Stimulated activated CD8-positive, alpha-beta memory T cell treated with anti-CD3 and anti-CD28 coated beads, Interleukin-15, amount 100 ng/mL, for 1 hour (primary cell): ENCODE measurements at places on chromosomes 7 and 10.

DNA sequence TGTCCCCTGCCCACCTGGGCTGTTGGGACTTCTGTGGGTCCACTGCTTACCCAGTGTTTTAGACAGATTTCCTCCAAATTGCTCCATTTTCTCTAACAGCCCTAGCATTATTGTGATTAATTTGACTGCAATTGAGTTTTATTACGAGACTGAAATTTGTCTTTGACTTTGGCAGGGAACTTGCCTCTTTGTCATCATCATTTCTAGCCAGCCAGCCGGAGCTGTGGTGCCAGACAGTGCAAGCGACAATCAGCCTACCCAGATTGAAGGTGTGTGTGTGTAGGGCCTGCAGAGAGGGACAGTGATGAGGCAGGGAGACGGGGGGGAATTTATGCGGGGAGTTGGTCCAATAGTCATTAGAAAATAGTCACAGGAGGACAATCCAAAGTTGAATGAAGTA lies 743.0 kb downstream of the NRG3 start:
- DNase-seq: no peak

DNA sequence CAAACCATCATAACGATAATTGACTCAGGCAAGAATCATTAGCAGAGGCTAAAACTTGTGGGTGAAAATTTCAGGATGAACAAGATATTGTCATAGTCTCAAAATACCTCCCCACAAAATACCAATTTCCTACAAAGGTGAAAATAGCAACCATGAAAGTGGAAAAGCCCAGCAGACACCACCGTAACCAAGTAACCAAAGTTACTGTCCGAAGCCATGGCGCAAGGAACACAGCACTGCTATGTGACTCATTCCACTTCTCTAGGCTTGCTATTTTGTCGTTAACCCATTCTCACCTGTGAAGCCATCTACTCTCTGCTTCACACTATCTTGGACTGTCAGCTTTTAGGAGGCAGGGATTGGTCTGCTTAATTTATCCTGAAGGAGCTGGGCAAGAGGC lies 113.8 kb upstream of the CACUL1 start:
- no peak for DNase-seq

DNA sequence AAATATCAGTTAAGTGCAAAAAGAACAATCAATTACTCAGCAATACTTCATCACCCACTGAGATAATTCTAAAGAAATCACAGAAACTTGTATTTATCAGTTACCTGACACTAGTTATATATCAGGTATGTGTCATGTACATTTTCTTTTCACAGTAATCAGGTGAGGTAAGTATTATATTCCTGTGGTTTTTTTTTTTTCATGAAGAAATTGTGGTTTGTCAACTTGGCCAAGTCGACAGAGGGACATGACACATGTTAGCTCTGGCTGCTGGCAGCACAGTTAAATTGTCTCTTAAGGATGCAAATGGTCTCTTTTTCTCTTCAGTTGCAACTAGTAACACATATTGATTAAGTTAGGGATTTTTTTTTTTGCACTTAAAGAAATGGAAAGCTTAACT lies 13.7 kb upstream of the GPR141 start:
- no peak for DNase-seq

DNA sequence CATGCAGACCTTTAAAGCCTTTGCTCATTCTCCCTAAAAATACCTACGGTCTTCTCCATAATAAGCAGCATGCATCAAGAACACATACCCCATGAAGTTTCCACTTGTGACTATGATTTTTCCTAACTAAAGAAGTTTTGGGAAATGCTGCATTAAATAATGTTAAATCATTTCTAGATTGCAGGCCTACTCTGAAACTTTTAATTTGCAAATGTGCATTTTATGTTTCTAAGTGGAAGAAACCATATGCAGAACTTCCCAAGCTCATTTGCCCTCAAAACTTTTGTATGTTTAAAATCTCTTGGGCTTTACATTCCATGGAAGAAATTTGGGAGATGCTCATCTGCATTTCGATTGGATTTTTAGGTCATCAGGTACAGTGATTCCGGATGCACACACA lies 63.6 kb downstream of the ITGB8 start:
- DNase-seq: no peak

DNA sequence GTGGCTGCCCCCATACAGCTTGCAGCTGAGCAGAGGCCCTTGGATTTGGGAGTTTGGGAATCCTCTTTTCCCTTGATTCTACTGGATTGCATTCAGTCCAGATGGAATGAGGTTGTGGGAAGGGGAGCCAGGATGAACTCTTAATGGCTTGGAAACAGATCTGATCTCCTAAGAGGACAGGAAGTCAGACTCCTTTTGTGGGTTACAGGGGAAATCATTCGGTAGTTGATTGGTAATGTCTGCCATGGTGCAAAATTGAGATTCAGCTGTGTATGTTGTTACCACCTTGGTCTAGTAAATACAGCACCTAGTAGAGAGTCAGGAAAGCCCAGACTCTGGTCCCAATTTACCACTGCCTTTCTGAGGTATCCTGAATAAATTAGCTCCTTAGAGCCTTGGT lies 144.2 kb upstream of the TNRC18 start:
- no peak for DNase-seq

- no peak for DNase-seq
Measured at GRCh38 chr7:121447243-121447910, 51.3 kb upstream of the FAM3C start.

DNA sequence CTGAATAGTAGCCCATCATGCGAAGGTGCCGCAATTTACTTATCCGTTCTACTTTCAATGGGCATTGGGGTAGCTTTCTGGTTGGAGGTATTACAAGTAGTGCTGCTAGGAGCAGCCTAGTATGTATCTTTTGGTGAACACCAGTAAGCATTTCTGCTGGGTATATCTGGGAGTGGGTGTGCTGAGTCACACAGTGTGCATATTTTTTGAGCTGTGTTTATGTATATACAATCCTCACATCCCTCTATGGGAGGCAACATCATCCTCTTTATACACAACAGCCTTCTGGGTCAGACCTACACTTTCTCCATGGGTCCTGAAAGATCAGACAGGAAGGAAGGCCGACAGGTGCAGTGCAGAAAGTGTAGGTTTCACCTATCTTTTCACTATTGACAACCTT lies 36.3 kb downstream of the PYROXD2 start:
- no peak for DNase-seq

GRCh38 chr7:115032715-115033703 lies 111.1 kb downstream of the MDFIC start:
- no peak for DNase-seq

DNA sequence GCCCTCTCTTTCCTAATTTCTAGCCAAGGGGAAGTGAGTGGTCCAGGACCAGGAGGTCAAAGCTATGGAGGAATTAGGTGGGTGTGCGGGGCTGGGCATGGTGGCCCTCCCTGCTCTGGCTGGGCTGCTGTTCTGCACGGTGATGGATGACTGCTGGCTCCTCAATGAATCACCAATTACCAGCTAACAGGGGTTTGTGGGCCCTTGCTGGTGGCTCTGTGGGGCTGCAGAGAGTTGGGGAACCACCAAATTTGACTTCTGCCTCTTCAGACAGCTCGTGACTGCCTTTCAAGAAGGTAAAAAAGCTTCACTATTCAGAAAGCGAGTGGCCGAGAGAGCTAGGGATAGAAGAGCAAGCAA lies 35.0 kb upstream of the HABP2 start:
- DNase-seq: no peak

- no peak for DNase-seq
Measured at GRCh38 chr10:58362027-58362789, 23.0 kb upstream of the TFAM start.

DNA sequence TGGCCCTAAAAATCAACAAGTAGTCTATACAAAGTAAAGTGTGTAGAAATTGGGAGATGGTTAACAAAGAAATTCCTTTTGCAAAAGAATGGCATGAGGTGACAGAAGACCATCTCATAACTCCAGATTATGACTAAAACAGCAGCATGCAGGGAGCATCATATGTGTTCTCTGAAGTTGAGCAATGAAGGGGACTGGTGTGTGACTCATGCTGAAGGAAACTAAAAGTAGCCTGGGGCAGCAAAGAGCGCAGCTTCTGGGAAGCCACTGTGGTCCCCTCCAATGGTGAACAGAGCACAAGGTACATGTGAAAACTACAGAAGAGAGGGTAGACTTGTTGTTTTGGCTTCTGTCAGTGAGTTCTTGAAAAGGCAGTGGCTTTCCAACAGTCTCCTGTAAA lies 133.4 kb downstream of the MACC1 start:
- DNase-seq: no peak

DNA sequence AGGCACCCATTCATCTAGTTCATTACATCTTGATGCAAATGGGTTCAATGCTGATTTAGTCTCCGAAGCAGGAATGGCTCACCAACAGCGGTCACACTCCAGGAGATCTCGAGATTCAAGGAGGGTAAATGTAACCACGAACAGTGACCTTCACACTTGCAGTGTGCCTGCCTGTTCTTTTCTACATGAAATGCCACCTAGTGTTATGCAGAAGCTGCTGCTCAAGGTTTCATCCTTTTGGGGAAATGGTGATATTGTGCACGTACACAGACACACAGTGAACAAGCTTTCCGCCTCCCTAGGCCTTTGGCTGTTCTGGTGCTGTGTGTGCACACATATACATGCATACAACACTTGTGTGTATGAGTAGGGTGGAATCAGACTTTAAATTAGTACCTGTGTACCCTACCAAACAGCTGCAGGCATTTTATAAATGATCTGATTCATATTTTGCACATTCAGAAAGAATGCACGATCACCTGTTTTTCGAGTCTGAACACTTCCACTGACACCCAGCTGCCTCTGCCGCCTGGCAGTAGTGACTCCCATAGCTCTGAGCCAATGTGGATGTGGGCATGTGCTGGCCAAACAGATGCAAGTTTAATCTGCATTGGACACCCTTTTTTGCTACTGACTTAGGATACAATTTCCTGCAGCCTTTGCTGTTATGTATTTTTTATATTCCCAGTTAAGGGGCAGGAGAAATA lies 100.5 kb downstream of the TACC2 start:
- DNase-seq: no peak

- DNase-seq: no peak
Measured at GRCh38 chr10:123323884-123324283, 169.7 kb downstream of the BUB3 start.

GRCh38 chr10:101829561-101830315 lies 11.5 kb upstream of the OGA start:
- peak; percentile 37 for DNase-seq

GRCh38 chr10:4748491-4749270 lies 77.3 kb upstream of the AKR1E2 start:
- DNase-seq: no peak

GRCh38 chr7:43508461-43508860 lies 74.4 kb upstream of the STK17A start:
- no peak for DNase-seq

DNA sequence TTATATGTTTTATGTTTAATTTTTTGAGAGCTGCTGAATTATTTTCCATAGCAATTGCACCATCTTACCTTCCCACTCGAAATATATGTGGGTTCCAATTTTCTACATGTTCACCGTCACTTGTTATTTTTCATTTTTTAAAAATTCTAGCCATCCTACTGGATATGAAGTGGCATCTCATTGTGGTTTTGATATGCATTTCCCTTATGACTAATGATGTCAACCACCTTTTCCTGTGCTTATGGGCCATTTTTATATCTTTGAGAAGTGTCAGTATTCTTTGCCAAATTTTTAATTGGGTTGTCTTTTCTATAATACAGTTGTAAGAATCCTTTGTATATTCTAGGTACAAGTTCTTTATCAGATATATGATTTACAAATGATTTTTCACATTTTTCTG lies 27.8 kb downstream of the NHLRC2 start:
- DNase-seq: no peak

DNA sequence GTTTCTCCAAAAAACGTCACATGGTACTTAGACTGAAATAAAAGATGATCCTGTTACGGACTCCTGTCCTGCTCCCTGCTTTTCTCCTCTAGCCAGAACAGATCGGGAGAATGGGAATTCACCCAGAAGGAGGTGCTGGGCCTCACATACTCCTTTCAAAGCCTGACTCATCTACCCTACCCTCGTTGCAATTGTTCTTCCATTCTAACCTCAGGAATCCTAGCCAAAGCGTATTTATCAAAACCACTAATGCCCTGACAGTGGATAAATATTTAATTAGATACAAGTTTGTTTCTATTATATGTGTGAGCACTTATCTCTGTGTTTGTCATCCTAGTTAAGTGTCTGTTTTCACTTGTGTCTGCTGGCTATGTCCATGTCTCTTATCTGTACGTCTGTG lies 21.7 kb downstream of the ZCWPW1 start:
- no peak for DNase-seq

- DNase-seq: peak; percentile 46
Measured at GRCh38 chr10:26448706-26449435, 10.7 kb downstream of the APBB1IP start.

DNA sequence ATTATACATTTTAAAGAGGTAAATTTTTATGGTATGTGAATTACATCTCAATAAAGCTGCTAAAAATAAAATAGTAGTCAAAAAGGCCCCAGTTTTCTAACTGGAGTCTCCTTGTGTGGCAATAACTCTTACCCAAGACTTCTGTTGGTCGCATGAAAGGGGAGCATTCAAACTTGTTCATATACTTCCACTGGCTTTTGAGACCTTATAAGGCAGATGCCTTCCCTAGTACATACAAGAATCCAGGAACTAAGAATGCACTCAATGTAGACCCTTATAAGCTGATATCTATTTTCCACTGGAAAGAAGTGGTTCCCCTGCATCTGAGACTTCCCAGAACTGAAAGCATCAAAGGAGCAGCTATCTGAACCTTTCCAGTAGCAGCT lies 13.0 kb downstream of the BCAP29 start:
- DNase-seq: no peak

DNA sequence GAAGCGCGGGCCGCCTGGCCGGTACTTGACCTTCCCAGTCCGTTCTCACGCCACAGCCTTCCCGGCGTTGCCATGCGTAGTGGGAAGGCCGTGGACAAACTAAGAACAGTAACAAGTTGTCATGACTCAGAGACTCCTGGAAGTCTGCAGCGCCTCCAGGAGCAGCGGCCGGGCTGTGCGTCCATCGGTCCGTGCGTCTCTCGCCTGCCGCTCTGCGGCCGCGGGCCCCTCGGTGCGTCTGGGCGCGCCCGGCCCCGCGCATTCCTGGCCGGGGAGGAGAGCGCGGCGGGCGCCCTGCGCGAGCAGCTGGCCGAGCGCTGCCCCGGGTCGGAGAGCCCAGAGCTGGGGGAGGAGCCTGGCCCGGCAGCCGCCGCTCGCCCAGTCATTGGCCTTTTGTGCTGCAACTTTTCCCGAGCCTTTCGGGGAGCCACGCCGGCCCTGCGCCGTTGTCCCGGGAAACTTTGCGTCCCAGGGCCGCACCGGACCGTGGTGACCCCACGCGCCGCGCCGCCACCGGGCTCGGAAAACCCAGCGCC lies 123.7 kb downstream of the TACC2 start:
- no peak for DNase-seq

- DNase-seq: no peak
Measured at GRCh38 chr7:53070883-53071282, 35.5 kb downstream of the POM121L12 start.

DNA sequence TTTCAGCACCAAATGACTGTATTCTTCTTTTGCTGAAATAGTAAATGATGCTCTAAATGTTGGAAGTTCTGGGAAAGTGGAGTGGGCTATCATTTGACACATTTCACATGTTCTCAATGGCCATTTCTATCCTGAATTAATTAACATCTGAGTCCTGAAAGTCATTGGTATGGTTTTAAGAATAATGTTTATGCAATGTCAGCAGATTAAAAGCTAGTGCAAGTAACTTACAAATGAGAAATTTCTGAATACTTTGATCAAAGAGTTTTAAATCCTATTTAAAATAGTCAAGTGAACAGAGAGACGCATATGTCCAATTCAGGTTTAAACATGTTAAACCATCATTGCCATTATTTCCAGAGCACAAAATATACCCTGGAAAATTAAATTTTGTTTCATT lies 508.1 kb downstream of the PHTF2 start:
- no peak for DNase-seq
